Glutamatergic neuron (in vitro differentiated cells): ENCODE measurements at places on chromosomes 11 and 22.

DNA sequence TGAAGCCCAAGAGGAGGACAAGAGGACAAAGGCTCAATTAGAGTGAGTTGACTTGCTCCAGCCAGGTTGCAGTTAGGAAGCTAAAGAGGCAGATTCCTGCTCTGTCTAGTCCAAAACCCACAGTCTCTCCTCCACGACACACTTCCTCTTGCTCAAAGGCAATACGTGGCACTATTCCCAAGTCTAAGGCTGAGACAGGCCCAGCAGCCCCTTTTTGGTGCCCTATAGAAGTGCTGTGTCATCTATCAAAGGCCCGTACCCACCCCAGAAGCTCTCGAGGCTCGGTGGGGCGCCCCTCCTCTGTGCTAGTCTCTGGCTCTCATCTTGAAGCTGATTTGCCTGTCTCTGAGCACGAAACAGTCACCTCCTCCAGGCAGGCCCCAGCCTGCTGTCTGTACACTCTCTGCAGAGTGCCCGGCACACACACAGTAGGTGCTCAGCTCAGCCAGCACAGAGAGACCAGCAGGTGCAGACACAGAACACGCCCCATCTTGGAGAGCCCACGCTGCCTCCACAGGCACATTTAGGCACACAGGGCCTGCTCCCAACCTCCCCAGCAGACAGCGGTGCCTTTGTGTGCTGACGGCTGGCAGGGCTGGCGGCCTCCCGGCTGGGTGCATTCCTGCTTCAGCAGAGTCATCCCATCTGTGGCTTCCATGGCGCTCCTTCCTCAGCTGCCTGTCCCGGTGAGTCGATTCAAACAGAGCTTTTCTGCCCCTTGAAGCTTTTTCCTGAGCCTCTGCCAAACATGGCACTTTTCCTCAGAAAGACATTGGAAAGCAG lies 52.8 kb downstream of the MYH9 start:
- DNase-seq = no peak

DNA sequence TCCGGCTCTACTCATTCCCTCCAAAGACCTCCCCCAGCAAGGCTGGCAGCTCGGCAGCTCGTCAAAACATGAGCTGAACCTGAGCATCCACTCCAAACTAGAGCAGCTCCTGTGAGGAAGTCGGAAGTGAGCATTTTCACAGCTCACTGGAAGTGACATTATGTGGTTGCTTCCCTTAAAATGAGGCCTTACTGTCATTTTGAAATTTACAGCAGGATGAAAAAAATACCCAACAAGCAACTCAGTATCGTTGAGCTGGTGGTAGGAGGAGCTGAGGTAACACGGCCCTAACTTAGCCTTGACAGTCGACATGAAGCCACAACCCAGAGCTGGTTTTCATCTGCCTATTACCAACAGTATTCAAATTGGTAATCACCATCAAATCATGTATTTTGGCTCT lies 38.0 kb upstream of the ARFGAP3 start:
- no peak for DNase-seq

- no peak for DNase-seq
Measured at GRCh38 chr22:40818192-40818746, 877 bp downstream of the SLC25A17 start.

GRCh38 chr11:2360081-2360642 lies 16.9 kb upstream of the CD81 start:
- DNase-seq = no peak

GRCh38 chr11:110892741-110893285 lies 180.6 kb upstream of the ARHGAP20 start:
- DNase-seq = no peak

- DNase-seq = no peak
Measured at GRCh38 chr11:34351687-34352469, 5.9 kb downstream of the ABTB2 start.

GRCh38 chr11:114159802-114160632 lies 100.5 kb downstream of the ZBTB16 start:
- DNase-seq = peak; percentile 70

DNA sequence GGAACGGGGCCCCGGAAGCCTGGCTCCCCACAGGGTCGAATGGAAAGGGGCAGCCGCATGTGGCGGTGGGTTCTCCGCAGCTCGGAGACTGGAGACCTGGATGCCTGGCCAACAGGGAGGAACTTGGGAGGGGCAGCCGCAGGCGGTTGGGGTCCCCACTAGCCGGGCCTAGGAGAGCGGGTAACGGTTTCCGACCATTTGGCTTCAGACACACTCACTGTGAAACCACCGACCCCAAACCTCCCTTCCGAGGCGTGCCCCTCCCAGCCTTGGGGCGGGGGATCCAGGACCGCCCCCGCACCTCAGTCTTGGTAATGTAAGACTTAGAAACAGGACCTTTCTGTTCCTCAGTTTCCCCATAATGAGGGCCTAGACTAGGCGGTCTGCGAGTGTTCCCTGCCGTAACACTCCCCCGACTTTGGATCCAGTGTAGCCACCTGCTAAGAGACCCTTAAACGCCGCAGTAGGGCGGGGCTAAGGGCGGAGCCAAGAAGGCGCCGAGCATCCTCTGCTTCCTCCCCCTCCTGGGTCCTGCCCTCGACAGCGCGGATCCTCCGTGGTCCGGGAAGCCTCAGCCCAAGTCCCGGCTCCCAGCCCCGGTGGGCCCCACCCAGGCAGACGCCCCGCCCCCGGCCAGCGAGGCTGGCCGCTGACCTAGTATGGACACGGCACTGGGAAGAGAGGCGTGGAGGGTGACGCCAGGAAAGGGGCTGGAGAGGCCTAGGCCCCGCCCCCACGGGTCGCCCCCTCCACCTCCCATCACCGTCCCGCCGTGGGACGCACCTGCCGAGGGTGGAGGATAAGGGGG lies 1.8 kb upstream of the RASGRP2 start:
- DNase-seq = peak; percentile 79

GRCh38 chr22:18111759-18112330 lies 1.2 kb downstream of the TUBA8 start:
- no peak for DNase-seq

DNA sequence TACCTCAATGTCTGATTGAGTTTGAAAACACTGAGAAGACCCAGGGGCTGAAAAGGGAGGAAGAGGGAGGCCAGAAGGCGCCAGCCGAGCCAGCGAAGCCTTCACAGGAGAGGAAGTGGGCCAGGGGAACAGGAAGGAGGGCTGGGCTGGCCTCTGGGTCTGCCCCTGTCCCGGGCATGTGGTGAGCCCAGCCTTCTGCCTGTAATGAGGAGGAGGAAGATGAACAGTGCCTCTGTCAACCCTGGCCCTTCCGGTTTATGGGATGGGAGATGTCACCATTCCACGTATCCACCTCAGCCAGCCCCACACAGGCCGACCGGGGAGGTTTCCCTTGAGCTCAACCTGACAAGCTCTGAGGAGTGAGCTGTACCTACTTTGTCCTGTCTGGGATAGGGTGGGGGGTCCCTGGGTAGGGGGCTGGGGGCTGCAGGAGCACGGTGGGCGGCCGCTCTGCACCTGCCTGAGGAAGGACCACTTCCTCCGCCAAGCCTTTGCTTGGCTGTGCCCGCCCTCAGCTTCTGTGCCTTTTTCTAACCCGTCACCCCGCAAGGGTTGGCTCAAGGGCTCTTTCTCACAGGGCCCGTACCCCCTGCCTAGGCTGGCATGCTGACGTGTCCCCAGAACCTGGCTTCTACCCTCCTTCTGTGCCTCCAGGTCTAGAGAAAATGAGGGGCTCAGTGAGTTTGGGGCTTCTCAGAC lies 2.0 kb downstream of the PARVG start:
- DNase-seq = no peak

DNA sequence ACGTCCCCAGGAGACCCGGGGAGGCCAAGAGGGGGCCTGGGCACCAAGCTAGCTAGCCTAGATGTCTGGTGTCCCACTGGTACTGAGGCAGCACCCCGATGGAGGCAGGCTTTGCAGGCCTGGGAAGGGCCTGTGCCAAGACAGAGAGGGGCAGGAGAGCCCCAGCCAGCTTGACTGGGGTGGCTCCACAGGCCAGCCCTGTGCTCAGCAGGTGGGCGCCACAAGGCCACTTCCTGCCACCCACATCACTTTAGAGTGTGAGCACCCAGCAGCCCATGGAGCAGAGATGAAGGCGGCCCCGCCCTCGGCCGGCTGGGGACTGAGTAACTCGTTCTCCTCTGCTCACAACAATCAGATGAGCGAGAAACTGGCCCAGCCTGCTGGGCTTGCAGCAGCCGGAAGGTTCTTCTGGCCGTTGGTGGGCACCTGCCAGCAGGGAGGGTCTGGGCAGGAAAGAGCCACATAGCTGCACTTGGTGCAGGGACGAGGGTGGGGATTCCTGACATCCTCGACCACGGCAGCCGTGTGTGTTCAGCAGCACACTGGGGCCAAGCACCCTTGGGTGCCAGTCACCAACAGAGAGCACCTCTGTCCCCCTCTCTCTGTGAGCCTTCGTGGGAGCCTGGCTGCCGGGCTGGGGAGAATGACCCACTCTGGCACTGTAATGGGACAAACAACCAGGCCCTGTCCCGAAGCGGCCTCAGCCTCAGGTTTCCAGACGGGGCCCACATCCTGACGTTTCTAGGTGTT lies 7.6 kb downstream of the OSBPL5 start:
- peak; percentile 24 for DNase-seq

- peak; percentile 98 for DNase-seq
Measured at GRCh38 chr11:13276832-13277767, 490 bp upstream of the BMAL1 start.

DNA sequence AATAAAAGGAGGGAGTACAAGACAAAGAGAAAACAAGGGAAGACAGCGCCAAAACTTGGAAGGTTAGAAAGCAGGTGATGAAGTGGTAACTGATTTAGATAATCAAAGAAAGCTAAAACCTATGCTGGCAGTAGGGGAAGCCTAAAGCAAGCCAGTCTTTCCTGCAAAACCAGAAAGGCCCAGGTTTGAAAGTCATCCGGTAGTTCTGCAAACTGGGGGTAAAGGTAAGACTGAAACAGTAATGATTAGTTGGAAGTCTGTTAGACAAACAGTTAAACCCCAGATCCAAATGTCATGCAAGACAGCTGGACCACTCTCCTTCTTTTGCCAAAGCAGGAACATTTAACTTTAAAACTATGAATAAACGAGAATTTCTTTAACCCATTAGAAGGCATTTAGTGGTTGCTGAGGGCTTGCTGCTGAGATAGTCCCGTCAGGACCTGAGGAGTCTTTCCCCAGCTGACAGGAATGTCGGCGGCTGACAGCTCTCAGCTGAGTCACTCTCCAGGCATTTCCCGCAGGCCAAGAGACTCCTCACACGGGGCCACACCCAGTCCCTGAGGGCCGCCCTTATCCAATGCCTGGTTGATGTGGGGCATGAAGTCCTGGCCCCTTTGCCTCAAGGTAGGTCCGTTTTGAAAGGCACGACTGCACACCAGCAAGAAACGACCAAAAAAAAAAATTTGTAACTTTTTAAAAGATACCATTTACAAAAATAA lies 36.3 kb upstream of the CFAP300 start:
- DNase-seq = peak; percentile 74
